ENCODE measurements at places on chromosomes 13 and 19. TPM values are rescaled to one million over a fixed set of nuclear protein-coding genes. Genes with fewer than 3 reads are reported as not detected.

DNA sequence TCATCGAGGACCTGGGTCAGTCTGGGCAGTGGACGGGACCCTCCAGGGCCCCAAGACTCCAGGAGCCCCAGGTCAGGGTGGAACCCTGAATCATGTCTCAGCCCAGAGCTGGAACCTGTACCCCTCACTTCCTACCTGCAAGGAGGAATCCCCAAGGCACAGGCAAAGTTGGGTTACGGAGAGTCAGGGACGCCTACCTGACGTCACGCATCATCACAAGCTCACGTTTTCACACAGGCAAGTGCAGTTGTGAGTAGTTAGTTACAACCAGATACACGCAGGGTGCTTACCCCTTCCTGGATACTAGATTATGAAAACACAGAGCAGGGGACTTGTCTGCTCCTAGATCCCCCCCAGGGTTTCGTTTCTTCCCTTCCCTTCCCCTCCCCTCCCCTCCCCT is 1.9 kb downstream of the RETN start:
- DNase-seq, result no peak

Gene ADAMTS10
- 46.0 TPM for total RNA-seq

DNA sequence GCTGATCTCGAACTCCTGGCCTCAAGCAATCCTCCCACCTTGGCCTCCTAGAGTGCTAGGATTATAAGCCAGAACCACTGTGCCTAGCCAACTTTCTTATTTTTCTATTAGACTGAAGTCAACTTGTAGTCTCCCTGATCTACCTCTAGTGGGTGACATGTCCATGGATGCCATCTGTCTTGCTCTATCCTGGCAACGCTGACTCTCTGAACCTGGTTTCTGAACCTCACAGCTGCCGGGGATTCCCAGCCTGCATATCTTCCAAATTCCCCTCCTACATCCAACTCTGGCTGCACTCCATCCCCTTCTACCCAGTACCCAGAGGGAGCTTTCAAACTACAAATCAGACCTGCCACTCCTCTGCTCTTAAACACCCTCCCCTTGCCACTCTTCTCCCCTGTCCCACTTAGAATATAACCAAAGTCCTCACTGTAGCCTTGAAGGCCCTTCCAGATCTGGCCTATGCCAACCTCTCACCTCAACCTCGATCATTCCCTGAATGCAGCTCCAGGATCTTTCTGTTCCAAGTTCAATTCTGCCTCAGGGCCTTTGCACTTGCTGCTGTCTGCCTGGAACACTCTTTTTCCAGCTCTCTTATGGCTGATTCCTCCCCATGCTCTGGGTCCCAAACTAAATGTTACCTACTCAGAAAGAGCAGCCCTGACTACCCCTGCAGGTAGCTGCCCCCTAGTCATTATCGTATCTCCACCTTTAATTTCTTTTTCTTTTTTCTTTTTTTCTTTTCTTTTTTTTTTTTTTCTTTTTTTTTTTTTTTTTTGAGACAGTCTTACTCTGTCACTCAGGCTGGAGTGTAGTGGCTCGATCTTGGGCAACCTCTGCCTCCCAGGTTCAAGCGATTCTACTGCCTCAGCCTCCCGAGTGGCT is 2.2 kb downstream of the CLIP3 start:
- DNase-seq, result no peak

- no peak for DNase-seq
Measured at GRCh38 chr13:94261163-94261562, 218.3 kb downstream of the DCT start.

Gene ZNF358
- 9.0 TPM for total RNA-seq

Gene C5AR2
- 0.31 TPM for total RNA-seq

DNA sequence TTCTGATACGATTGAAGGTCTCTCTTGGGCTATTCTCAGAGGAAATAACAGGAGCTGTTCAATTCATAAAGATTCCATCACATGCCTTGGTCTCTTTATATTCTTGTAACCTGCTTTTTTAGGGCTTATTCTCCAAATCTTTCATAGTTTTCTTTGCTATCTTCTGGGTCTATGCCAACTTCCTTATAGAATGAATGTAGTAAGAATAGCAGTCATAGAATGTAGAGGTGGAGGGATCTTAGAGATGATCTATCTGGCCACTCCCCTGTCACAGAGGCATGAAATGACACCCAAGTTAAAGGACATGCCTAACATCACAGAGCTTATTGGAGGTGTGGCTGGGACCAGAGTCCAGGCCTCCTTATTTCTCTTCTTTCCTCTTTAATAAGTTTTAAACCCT is 13.2 kb downstream of the LCP1 start:
- no peak for DNase-seq

DNA sequence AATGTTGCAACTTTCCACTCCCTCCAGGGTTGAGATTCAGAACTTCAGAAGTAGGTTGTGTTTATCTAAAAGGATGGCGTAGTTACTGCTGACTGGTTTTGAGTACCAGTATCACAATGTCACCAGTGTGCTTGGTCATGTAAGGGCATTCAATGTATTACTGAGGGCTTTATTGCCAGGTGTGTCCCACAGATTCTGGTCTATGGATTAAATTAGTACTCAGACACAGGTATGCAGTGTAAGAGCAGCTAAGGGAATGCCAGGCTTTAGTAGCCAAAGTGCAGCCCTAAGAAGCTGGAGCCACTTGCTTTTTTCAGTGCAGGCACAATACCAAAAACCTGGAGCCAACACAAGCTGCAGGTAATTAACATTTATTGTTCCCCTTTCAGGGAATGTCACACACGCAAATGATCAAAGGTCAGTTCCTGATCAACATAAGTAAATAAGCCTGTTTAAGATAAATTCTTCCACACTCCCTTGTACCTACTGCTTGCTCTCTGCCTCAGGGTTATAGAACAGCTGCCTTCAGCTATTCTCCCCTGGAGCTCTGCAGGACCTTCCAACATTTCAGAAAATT is 130.1 kb upstream of the ZNF91 start:
- DNase-seq, result no peak

Gene CD70
- not detected for total RNA-seq
